Naive B cell (primary cell): ENCODE measurements at places on chromosomes 5 and 9.

- DNase-seq = no peak
Observed at GRCh38 chr5:118440496-118440895, 547.9 kb downstream of the DTWD2 start.

GRCh38 chr5:57258052-57258451, 84.2 kb downstream of the GPBP1 start:
- DNase-seq = no peak

GRCh38 chr5:77427998-77428397, 64.1 kb downstream of the WDR41 start:
- no peak for DNase-seq

GRCh38 chr9:114611516-114612271, 603 bp downstream of the TMEM268 start:
- DNase-seq = no peak

DNA sequence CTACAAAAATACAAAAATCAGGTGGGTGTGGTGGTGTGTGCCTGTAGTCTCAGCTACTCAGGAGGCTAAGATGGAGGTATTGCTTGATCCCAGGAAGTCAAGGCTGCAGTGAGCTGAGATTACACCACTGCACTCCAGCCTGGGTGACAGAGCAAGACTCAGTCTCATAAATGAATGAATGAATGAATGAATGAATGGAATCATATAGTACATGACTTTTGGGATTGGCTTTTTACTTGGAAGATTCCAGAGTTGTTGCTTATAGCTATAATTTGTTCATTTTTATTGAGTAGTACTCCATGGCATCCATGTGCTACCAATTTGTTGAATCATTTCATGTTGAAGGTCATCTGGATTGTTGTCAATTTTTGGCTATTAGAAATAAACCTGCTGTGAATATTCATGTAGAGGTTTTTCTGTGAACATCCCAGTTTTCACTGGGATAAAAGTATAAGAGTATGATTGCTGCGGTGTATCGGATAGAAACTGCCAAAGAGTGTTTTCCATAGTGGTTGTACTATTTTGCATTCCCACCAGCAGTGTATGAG, 19.9 kb downstream of the ERBIN start:
- no peak for DNase-seq

DNA sequence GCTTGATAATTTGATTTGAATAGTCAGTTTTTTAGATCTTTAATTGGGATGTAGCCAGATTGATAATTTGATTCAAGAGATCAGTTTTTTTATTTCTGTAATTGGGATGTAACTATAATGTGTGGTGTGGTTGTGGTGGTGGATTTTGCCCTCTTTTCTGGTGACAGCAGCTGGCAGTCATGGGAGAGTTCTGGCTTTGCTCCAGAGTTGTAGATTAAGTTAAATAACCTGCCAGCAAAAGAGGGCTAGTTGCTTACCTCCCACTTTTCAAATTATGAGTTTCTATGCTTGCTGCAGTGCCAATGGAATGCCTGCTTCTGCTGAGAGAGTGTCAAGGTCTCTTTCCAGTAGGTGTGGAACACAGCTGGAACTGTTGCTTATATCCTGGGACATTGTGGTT, 315.1 kb downstream of the CCDC171 start:
- DNase-seq = no peak

DNA sequence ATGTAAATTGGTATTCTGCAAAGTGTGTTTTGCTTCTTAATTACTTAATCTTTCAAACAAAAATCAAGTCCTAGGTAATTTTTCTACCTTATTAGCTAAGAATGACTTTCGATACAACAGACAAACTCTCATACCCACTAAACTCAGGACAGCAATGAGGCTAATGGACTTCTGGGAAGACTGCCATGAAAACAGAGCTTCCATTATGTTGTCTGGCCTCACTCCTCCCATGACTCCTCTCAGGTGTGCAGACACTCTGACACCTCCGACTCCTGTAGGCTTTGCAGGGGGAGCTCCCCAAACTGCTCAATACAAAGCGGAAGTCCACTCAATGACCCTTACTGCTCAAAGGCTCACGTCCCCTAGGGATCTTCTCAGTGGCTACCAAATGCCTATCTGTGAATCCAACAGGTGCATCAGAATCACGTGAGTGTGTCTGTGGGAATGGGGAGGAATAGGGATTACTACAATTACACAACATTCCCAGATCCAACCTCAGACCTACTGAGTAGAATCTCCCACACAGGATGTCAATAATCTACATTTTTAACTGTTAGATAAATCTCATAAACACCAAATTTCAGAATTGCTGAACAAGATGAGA, 289.9 kb downstream of the RAB3C start:
- DNase-seq = no peak

- DNase-seq = no peak
Observed at GRCh38 chr5:105616599-105616998, 2054.0 kb upstream of the NUDT12 start.

DNA sequence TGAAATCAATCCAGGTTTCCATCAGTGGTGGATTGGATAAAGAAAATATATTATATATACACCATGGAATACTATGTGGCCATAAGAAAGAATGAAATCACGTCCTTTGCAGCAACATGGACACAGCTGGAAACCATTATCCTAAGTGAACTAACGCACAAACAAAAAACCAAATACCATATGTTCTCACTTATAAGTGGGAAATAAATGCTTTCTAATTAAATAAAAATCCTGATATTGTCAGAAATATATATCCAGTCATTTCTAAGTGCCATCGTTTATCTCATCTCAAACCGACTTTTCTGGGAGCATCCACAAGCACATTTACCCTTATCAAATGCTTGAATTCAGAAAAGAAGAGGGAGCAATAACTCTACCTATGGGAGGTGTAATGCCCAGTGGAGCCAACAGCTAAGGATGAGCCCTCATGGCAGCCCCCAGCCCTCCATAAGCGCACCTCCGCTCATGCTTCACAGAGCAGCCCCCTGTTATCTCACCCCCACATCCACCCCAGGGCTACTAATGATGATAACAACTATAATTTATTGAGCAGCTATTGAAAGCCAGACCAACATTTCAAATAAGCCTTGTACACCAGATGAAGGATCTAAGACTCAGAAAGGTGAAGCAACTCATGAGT, 101.7 kb upstream of the SPOCK1 start:
- DNase-seq = no peak

- DNase-seq = no peak
Observed at GRCh38 chr9:29659014-29659413, 2085.7 kb upstream of the C9orf72 start.

DNA sequence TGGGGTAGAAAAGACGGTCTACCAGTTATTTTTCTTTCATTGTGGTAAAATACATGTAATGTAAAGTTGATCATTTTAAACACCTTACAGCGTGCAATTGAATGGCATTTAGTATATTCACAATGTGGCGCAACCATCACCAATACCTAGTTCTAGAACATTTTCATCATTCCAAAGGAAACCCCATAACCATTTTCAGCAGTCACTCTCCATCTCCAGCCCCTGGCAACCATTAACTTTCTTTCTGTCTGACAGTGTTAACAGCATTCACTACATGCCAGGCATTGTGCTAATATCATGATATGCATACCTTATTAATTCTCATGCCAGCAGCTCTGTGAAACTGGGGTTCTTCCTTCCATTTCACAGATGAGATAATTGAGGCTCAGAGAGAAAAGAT, 32.0 kb downstream of the PTGS1 start:
- no peak for DNase-seq

GRCh38 chr5:179994583-179995323, 76.8 kb downstream of the RNF130 start:
- DNase-seq = no peak

DNA sequence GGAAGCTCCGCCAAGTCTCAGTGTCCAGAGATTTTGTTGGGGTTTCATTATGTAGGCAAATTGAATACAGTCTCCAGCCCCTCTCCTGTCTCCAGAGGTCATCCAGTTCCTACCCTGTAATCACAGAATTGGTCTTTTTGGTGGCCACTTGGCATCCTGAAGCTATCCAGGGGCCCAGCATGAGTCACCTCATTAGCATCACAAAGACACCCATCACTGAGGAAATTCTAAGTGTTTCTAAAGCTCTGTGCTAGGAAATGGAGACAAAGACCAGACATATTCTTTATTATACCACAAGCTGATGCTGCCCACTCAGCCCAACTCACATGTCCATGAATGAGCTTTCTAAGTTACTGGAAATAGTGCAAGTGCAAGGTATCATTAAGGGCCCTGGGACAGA, 229.9 kb downstream of the DOCK8 start:
- DNase-seq = no peak
